ENCODE measurements at places on chromosomes 13 and 19. TPM values are rescaled to one million over a fixed set of nuclear protein-coding genes. Genes with fewer than 3 reads are reported as not detected.

AKT2 gene
- 130 TPM for total RNA-seq

DNA sequence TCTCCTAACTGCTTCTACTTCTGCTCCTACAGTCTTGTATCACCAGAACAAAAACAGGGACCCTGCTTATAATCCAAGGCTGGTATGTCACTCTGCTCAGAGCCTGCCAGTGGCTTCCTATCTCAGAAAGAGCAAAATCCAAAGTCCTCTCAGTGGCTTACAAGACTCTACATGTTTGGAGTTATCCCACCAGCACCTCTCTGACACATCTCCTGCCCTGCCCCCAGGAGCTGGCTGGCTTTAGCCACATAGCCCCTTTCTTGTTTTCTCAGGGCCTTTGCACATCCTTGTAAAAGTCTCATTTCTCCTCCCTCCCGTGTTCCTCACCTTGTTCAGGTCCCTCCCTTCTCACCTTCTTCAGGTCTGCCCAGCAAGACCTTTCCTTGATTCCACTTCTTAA is 2.2 kb upstream of the KCTD12 start:
- no peaks in the 10 kb centered on the region for H3K36me3 ChIP-seq
- no peak for DNase-seq
- H3K27ac ChIP-seq = no peak overlapping the region
- no peaks in the 10 kb centered on the region for H3K27me3 ChIP-seq
- H3K4me1 ChIP-seq = peaks cover 9% of the 10 kb centered on the region
- no peak overlapping the region for H3K4me3 ChIP-seq

ZFP28 gene
- total RNA-seq = 6.6 TPM

FGF9 gene
- 8.3 TPM for total RNA-seq

PABPC3 gene
- not detected for total RNA-seq

DNA sequence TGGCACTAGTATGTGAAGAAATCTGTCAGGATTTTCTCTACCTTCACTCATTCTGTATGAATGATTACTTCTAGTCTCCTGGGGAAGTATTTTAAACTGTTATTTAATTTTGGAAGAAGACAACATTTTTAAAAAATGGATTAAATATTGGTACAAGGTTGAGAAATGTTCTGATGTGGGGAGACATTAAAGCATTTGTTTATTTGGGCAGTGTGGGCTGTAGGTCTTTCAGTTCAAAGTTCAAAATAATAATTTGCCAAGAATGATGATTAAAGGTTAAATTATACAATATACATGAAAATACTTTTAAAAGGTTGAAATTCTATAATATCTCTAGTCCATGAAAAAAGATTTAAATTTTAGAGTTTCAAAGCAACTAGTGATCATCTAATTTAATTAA is 194.7 kb downstream of the NHLRC3 start:
- no peak for DNase-seq
- H3K4me1 ChIP-seq = no peaks in the 10 kb centered on the region

JAK3 gene
- total RNA-seq = 1.9 TPM

- no peaks in the 10 kb centered on the region for H3K36me3 ChIP-seq
- peak overlapping the region; percentile 64 for H3K27ac ChIP-seq
- peaks cover 20% of the 10 kb centered on the region for H3K4me1 ChIP-seq
- H3K27me3 ChIP-seq = no peaks in the 10 kb centered on the region
- DNase-seq = no peak
Observed at GRCh38 chr13:97250560-97250959, 28.4 kb downstream of the MBNL2 start.

HCN2 gene
- 27.4 TPM for total RNA-seq

- H3K4me1 ChIP-seq = no peaks in the 10 kb centered on the region
- H3K27me3 ChIP-seq = peaks cover 6% of the 10 kb centered on the region
Observed at GRCh38 chr19:11759805-11760204, 7.0 kb upstream of the ZNF441 start.

DNA sequence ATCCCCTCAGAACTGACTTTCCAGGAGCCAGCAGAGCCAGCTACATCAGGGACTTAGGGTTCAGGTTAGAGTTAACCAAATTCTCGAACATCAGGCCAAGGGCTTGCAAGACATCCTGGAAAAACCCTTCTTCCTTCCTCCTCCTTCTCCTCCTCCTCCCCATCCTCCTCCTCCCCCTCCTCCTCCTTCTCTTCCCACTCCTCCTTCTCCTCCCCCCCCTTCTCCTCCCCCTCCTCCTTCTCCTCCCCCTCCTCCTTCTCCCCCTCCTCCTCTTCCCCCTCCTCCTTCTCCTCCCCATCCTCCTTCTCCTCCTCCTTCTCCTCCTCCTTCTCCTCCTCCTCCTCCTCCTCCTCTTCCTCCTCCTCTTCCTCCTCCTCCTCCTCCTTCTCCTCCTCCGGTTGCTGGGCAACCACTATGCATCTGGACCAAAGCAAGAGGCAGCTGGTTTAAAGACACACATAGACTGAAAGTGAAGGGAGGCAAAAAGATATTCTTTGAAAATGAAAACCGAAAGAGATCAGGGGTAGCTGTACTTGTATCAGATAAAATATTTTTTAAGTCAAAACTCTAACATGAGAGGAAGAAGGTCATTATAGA is 5.9 kb upstream of the CCL25 start:
- H3K27ac ChIP-seq = no peak overlapping the region
- no peaks in the 10 kb centered on the region for H3K36me3 ChIP-seq
- H3K4me3 ChIP-seq = no peak overlapping the region
- H3K27me3 ChIP-seq = peaks cover 10% of the 10 kb centered on the region

DNA sequence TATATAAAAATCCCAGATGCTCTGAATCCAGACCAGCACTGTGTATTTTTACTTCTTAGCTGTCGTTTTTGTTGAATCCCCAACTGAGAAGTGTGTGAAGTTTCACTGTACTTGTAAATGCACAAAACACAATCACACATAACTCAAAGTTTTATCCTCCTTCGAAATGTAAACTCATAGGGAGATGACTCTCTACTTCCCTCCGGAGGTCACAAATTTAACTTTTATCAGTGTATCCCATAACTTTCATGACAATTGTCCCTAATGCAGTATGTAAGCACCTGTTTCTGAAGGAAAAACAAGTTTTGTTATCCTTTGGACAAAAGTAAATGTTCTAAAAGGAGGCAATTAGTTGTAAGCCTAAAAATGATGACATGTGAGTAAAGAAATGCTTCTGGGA is 665.0 kb upstream of the SLITRK6 start:
- H3K27ac ChIP-seq = no peak overlapping the region
- no peaks in the 10 kb centered on the region for H3K36me3 ChIP-seq
- H3K4me3 ChIP-seq = no peak overlapping the region
- H3K27me3 ChIP-seq = no peaks in the 10 kb centered on the region
- no peaks in the 10 kb centered on the region for H3K4me1 ChIP-seq

GRCh38 chr19:17489392-17490030 is 19.2 kb downstream of the SLC27A1 start:
- DNase-seq = no peak
- H3K4me1 ChIP-seq = peaks cover 9% of the 10 kb centered on the region
- H3K36me3 ChIP-seq = peaks cover 37% of the 10 kb centered on the region
- H3K4me3 ChIP-seq = no peak overlapping the region
- H3K27ac ChIP-seq = peak overlapping the region; percentile 37

GRCh38 chr13:35702316-35702715 is 225.8 kb upstream of the MAB21L1 start:
- no peak overlapping the region for H3K4me3 ChIP-seq
- H3K4me1 ChIP-seq = no peaks in the 10 kb centered on the region
- H3K36me3 ChIP-seq = no peaks in the 10 kb centered on the region
- no peak for DNase-seq
- H3K27me3 ChIP-seq = no peaks in the 10 kb centered on the region
- no peak overlapping the region for H3K27ac ChIP-seq

DNA sequence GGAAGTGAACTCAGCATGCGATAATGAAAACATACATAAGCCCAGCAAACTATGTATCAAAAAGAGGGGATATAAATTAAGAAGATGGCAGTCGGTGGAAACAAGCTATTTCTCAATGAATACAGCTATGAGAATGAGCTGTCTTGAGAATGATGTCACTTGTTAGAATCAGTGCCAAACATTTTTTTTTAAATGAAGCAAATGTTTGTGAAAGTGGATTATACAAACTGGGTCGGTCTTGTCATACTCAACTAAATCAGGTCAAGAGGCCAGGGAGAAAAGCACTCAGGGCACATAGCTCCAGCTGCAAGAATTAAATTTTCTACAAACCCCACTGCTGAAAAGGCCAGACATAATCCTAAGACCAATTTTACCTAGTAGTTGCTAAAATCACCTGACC is 1048.4 kb downstream of the SLITRK1 start:
- no peaks in the 10 kb centered on the region for H3K4me1 ChIP-seq
- no peak for DNase-seq
- H3K27ac ChIP-seq = no peak overlapping the region
- no peaks in the 10 kb centered on the region for H3K27me3 ChIP-seq
- H3K36me3 ChIP-seq = no peaks in the 10 kb centered on the region
- no peak overlapping the region for H3K4me3 ChIP-seq

GPR108 gene
- total RNA-seq = 26.7 TPM

KLK2 gene
- not detected for total RNA-seq

DLEU7 gene
- total RNA-seq = not detected

- H3K4me3 ChIP-seq = no peak overlapping the region
- no peaks in the 10 kb centered on the region for H3K4me1 ChIP-seq
- no peak for DNase-seq
Observed at GRCh38 chr13:89584058-89584620, 1763.3 kb upstream of the MIR17HG start.

VWA8 gene
- 34.7 TPM for total RNA-seq

DNA sequence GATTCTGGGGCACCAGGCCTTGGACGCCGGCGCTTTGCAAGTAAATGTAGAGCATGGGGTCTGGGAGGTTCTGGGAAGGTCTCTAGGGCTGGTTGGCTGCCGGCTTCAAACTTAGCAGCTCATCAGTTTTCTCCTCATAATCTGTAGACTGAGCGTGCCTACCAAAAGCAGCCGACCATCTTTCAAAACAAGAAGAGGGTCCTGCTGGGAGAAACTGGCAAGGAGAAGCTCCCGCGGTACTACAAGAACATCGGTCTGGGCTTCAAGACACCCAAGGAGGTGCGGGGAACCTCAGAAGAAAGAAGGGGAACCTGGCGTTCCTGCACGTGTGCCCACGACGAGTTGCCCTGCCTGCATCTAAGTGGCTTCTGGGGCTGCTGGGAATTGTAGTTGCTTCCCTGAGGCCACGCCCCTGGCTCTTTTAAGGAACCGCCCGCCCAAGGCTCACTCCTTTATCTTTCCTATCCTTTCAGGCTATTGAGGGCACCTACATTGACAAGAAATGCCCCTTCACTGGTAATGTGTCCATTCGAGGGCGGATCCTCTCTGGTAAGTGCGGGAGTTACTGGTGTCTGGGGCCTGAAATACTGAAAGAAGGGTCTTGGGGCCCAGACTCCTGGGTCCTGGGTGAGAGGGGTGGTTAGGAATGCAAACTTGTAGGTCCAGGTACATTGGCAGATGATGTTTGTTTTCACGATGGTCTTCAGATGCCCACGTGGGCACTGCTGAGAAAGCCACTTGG is 984 bp downstream of the RPS11 start:
- no peaks in the 10 kb centered on the region for H3K27me3 ChIP-seq
- peaks cover 43% of the 10 kb centered on the region for H3K36me3 ChIP-seq
- DNase-seq = peak; percentile 63
- peaks cover 46% of the 10 kb centered on the region for H3K4me1 ChIP-seq
- H3K27ac ChIP-seq = peak overlapping the region; percentile 97

DNA sequence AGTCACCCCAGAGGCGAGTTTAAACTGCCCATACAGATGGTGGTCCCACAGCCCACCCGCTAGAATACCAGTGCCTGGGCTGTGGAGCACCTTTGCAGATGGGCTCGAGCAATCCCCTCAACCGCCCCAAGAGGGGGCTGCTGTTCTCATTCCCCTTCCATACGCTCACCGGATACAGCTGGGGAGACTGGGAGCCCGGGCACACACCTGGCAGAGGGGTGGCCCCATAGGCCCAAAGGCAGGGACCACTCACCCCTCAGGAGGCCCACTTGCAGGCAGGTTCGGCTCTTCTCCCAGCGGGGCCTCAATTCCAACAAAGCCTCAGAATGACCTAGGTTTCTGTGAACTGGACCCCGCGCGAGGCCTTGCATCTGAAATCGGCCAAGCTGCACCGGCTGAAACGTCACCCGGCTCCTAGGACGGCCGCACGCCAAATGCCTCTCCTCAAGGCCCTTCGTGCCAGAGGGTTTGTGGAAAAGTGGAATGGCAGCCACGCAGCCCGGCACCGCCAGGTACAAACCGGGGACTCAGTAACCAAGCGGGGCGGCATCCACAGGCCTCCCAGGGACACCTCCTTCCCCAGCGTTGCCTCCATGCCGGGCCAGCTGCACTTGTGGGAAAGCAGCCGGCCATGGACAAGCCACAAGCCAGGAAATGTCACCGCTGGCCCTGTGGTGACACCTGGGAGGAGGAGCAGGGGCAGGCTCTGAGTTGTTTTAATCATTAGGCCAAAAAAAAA is 18.7 kb downstream of the MLLT1 start:
- peaks cover 13% of the 10 kb centered on the region for H3K4me1 ChIP-seq
- H3K36me3 ChIP-seq = no peaks in the 10 kb centered on the region
- DNase-seq = no peak
- no peak overlapping the region for H3K27ac ChIP-seq

GRCh38 chr13:99998261-99998660 is 16.7 kb downstream of the ZIC2 start:
- no peak overlapping the region for H3K27ac ChIP-seq
- peaks cover 45% of the 10 kb centered on the region for H3K27me3 ChIP-seq
- peaks cover 6% of the 10 kb centered on the region for H3K4me1 ChIP-seq
- H3K36me3 ChIP-seq = no peaks in the 10 kb centered on the region

GRCh38 chr13:49343255-49343654 is 95.5 kb downstream of the CDADC1 start:
- no peak overlapping the region for H3K4me3 ChIP-seq
- H3K27ac ChIP-seq = no peak overlapping the region
- H3K27me3 ChIP-seq = no peaks in the 10 kb centered on the region
- peaks cover 13% of the 10 kb centered on the region for H3K36me3 ChIP-seq
- H3K4me1 ChIP-seq = no peaks in the 10 kb centered on the region
